ENCODE measurements at places on chromosomes 12 and 14.

DNA sequence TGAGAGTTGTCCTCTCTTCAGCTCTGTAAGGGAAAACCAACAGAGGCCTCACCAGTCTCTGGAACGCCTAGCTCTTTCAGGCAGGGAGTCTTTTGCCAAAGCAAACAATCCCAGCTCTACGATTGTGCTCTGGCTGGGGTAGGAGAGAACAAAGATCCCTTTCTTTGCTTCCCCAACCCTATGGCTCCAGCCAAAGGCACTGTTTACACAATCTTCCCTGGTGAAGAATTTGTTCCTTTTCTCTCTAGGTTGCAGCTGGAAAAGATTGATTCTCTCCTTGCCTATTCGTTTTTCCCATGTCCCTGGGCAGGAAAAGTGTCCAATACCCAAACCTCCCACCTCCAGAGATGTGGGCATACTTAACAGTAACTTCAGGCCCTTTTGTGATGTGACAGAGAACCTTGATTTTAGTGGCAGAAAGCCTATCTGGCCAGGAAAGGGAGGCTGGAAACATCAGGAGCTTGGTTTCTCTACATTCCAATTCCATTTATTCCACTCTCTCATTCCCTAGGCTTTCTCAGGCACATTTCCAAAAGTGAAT is 16.8 kb downstream of the ATP5MC2 start:
- DNase-seq, result peak; percentile 90

GRCh38 chr14:72700338-72701236 is 193.3 kb downstream of the DPF3 start:
- DNase-seq, result no peak

GRCh38 chr12:67474934-67475620 is 173.5 kb upstream of the DYRK2 start:
- no peak for DNase-seq

DNA sequence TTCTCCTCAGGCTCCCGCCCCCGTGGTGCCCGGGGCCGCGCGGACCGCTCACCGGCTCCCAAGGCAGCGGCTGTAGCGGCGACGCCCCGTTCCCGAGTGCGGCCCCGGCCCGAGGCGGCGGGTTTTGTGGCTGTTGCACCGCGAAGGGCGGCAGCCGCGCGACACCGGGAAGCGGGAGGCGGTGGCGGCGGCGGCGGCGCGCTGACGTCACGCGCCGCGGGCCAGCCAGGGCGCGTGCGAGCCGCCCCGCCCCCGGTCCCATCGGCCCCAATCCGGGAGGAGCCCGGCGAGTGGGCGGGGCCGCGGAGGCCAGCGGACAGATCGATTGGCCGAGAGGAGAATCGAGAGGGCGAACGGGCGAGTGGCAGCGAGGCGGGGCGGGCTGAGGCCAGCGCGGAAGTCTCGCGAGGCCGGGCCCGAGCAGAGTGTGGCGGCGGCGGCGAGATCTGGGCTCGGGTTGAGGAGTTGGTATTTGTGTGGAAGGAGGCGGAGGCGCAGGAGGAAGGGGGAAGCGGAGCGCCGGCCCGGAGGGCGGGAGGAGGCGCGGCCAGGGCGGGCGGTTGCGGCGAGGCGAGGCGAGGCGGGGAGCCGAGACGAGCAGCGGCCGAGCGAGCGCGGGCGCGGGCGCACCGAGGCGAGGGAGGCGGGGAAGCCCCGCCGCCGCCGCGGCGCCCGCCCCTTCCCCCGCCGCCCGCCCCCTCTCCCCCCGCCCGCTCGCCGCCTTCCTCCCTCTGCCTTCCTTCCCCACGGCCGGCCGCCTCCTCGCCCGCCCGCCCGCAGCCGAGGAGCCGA is at the start of gene YY1:
Gene YY1 (plus strand): TSS at position 726 of the 792 bp plus-strand sequence. CDS start 101 bp downstream, outside the sequence.
- peak; percentile 99 for DNase-seq

- no peak for DNase-seq
These were observed 1.7 kb downstream of the OLR1 start for GRCh38 chr12:10170216-10170615.

- DNase-seq, result no peak
These were observed 112.3 kb downstream of the TTC6 start for GRCh38 chr14:37707716-37708115.

GRCh38 chr14:103908580-103908979 is 19.7 kb upstream of the TDRD9 start:
- peak; percentile 7 for DNase-seq

DNA sequence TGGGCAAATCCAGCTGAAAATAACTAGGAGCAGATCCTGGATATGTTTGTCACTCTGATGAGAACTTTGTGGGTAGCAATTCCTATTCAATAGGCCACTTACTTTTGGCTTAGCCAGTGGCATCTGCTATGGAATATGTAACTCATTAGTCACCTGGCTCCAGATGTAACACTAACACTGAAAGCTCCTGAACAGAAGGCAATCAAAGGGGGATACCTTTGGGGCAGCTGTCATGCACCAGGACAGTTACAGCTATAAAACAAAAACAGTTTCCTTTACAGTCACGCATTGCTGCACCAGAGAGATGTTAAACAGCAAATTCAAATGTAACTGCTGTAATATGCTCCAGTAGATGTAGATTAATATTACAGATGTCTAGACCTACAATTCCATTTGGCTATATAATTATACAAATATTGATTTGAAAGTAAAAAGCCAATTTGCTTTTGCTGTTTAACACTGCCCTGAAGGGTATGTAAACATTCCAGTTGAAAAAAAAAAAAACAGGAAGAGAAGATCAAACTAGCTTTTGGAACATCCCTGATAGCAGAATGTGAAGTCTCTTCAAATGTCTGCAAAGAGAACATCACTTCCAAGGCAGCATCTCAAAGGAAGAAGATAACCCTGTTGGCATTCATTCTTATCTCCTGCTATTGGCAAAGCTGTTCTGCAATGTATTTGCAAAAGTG is 18.4 kb downstream of the RACGAP1 start:
- DNase-seq, result no peak

GRCh38 chr12:52226446-52226845 is 6.6 kb upstream of the KRT7 start:
- no peak for DNase-seq

DNA sequence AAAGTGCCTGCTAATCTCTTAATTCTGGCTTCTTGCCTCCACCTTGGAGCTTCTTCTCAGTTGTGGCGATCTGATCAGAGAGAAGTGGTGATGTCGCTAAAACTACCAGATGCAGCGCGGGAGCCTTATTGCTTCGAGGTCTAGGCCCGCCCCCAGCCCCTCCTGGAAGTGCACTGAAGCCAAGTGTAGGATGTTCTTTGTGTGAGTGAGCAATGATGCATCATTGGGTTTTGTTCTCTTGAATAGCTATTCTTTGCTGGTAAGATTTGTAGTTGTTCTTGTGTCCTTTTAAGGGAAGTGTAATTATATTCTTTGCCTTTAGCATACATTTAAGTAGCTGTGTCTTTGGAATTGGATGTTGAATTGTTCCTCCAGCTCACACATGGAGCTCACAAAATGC is 35.8 kb downstream of the MTHFD1 start:
- DNase-seq, result peak; percentile 93

DNA sequence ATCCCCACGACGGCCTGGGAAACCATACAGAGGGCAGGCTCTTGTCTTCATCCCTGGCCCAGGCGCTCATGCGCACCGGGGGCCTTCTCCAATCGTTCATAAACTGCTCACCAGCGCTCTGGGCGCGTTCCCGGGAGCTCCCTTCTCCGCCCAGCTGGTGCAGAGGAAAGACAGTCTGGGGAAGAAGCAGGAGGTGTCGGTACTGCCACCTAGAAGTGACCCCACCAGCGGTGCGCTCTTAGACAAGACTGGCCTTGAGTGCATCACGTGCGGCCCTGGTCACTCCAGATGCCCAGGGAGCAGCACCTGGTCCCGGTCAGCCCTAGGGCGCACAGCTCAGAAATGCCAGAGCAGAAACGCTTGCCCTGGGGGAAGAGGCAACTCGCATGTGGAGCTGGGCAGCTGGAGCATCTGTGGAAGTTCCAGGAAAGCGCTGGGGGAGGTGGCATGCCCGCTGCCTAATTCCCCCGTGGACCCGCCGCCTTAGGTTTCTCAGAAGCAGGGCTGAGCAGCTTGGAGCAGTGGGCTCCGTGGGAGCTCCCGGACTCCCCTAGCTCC is 2.5 kb downstream of the GSC start:
- no peak for DNase-seq

GRCh38 chr14:87908550-87908949 is 84.4 kb downstream of the GALC start:
- no peak for DNase-seq

DNA sequence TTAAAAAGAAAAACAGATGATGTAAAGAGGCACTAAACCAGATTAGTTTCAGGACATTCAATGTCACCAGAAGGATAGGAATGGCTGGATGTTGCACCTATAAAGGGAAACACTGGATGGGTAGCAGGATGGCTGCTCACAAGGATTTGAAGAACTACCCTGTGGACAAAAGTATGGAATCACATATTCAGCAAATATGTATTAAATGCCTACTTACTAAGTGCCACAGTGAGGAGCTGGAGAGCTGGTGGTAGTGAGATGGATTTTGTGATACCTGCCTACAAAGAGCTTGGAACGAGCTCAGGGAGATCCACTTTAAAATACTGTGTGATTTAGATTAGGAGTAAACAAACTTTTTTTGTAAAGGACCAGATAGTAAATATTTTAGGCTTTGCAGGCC is 316.2 kb downstream of the PAWR start:
- DNase-seq, result no peak

DNA sequence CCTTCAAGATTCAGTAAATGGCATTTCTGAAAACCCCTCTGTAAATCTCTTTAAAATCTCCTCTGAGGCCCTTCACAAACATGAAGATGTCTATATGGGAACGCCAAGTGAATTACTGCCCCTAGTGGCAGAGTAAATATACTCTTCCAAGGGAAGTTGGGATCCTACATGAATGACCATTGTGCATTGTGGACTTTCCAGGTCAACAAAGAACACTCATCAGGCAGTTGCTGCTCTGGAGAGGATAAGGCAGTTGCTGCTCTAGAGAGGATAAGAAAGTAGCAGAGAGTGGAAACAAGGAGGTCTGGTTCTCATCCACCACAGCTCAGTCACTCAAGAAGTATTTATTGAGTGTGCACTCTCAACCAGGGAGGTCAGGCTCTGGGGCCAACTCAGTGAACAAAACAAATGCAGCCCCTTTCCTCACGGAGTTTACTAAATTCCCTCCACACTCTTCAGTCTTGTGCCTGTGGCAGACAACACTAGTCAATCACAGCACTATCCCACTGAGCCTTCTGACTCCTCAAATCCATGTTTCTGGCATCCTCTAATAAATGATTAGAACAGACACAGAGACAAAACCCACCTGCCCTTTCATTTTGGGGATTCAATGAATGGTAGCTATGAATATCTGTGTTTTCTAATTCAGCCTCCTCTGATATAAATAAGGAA is 52.9 kb downstream of the SVOP start:
- DNase-seq, result no peak

DNA sequence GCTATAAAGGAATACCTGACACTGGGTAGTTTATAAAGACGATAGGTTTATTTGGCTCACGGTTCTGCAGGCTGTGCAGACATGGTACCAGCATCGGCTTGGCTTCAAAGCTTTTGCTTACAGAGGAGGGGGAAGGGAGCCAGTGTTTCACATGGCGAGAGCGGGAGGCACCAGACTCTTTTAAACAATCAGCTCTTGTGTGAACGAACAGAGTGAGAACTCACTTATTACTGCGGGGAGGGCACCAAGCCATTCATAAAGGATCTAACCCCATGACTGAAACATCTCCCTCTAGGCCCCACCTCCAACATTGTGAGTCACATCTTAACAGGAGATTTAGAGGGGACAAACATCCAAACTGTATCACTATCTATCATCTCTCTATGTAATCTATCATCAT is 227.4 kb downstream of the TMEM132D start:
- peak; percentile 28 for DNase-seq

DNA sequence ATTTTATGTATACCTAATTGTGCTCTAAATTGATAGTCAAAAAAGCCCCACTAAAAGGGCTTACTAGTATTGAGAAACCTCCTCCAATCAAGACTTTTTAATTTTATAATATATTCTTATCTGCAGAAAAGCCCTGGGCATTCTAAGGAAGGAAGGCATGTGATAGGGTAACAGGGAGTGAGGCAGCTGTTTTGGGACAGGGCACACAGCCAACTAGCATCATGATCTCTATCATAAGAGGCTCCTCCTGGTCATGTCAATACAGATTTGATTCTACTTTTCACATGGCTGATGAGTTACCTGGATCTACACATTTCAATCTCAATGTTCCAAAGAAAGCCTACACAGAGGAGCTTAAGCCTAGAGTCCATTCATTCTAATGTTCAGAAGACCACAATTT is 9.1 kb downstream of the ADAM20 start:
- DNase-seq, result no peak

DNA sequence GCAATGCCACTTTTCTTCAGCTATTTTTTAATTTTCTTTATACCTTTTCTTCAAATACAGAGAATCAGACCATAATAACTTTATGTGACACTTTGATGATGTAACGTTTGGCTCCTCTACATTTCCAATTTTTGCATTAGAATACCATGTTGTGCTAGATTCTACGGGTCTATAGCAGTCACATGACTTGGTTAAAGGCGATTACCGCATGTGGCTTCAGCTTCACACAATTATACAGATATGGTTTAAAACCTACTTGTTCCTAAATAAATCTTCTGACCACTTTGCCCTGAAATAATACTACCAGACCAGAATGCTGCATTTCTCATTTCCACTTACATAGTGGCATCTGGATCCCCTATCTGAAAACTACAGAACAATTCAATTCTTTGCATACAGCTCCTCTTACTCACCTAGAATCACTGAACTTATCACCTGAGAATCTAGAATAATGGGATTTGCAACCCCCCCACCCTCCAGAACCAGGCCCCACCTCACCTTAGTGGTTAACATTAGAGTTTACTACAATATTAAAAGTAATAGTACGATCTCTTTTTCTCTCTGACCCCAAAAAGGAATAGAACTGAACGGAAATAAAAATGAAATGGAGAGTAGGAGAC is 1.3 kb downstream of the MAX start:
- DNase-seq, result no peak

GRCh38 chr14:42508209-42508946 is 901.7 kb downstream of the LRFN5 start:
- DNase-seq, result no peak

DNA sequence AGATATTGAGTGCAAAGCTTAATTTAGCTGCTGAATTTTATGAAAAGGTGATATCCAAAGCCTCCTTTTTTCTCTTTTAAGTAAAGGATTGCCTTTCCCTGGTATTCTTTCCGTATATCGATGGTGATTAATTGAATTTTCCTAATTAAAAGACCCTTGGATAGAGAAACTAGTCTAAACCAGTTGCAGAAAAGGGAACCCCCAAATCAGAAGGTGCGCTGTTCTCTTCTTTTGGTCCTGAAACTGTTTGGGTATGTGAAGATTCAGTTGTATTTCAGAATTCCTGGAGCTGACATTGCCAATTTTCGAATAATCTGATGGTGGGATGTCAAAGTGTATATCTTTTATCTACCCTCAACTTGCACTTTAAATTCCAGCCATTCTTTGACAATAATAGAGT is 1.9 kb downstream of the GPHN start:
- DNase-seq, result no peak

Measured in posterior cingulate gyrus (tissue), 11 donors.